Glomerular endothelial cell (primary cell): ENCODE measurements at places on chromosomes 2 and 18.

DNA sequence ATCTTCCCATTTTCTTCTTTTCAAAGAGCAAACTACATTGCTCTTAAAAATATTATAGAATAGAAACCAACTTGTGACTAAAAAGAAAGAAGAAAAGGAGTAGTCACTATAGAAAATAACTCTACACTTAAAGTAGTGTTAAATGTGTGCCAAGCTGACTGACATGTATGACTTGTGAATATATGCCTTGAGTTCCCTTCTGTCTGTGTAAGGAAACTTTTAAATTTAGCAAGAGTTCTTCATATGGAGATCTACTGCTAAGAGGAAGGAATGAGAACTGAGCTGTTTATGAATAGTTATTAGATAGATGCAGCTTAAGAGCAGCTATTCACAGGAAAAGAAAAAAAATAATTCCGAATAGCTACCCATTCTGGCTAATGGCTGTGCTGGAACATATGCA lies 1221.7 kb upstream of the ZEB2 start:
- no peak for DNase-seq

DNA sequence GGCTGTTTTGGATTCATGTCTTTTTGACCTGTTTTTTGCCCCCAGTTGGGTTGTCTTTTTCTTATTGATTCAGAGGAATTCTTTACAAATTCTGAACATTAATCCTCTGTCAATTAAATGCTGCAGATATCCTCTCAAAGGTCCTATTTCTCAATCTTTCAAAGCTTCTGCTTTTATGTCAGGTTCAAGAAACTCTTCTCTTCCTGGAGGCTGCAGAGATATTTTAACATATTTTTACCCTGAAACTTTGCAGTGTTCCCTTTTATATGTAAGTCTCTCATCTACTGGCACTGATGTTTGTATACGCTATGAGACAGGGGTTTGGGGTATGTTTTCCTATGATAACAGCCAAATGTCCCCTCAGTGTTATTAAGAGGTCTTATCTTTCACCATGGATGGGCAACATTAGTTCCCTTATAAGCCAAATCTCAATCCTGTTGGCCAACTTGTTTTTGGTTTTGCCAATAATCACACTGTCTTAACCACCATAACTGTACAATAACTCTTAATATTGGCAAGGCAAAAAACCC lies 159.3 kb downstream of the HDAC4 start:
- DNase-seq = no peak

DNA sequence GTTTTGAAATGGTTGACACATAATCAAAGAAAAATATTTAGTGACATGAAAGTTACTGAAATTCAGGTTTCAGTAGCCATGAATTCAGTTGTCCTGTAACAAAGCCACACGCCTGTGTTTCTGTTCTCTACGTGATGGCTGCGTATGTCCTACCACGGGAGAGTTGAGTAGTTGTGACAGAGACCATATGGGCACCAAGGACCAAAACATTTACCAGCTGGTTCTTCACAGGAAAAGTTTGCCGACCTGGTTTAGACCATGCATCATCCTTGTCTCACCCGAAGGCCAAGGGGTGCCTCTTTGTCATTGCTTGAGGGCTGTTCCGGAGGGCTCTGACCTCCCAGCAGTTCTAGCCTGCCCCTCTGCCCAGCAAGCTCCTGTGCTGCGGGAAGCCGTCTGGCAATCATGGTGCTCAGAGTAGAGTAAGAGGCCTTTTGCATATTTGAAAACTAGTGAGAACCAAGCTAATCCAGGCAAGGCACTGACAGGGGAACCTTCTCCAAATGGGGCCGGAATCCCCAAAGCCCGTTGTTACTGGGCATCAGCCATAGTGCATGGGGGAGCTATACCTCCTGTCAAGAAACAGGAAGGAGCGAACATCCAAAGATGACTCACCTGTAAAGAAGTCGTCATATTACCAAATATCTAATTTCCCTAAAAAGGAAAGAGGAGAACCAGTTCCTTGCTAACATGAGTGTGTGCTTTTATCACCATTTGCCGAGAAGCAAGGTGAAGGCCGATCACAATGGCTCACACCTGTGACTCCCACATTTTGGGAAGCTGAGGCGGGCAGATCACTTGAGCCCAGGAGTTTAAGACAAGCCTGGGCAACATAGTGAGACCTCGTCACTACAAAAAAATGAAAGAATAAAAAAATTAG lies 92.6 kb upstream of the RAB12 start:
- DNase-seq = no peak

GRCh38 chr2:32752205-32752604 lies 124.4 kb downstream of the TTC27 start:
- no peak for DNase-seq

GRCh38 chr2:134762508-134762907 lies 43.7 kb upstream of the TMEM163 start:
- no peak for DNase-seq

DNA sequence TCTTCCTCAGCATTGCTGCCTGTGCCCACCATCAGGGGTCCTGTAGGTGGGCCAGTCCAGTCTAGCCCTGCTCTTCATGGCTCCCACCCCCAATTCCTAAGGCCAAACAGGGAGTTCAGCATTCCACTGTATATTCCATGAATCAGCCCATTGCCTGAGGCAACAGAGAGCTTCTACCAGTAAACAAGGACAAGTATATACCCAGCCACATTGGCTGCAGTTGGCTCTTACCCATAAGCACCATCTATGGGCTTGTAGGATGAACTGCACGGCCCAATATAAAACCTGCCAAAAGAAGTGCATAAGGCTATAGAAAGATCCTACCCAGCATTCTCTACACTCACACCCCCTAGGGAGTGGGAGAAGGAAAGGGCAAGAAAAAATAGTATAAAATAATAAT lies 95.1 kb upstream of the SALL3 start:
- DNase-seq = no peak

- no peak for DNase-seq
Observed at GRCh38 chr2:206790311-206790935, 25.0 kb downstream of the FASTKD2 start.

- DNase-seq = no peak
Observed at GRCh38 chr2:240553956-240554480, 3.8 kb downstream of the ANKMY1 start.

- no peak for DNase-seq
Observed at GRCh38 chr2:63580651-63581297, 7.5 kb downstream of the WDPCP start.

DNA sequence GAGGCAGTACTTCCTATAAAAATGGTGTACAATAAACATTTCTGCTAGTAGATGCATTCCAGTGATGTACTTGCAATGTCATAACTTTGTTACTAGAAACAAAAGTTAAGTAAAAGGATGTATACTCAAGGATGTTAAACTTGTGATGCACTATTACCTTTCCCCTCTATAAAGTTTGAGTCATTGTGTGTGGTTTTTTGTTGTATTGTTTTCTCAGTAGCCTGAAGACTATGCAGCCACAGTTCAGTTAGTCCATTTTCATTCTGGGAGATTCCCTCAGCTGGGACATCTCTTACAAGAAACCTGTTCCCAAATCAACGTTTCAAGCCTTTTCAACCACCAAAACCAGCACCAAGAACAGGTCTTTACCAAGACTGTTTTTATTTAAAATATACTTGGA lies 5.6 kb downstream of the ATP5MC3 start:
- DNase-seq = no peak

DNA sequence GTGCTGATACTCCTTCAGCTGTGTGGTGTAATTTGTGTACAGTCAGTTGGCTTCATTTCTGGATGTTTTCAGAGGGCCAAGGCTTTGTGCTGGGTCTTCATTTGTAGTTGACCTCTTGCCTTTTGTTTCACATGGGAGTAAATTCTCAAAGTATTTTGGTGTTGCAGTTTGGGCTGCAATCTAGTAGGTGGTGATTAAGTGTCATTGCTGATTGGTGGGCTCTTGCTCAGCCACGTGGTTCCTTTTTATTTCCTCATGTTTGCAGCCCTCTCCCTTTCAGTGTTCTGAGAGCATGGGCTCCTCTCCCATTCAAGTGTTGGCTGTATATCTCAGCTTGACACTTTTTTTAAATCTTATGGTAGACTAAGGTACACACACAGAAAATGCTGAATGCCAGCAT lies 96.8 kb downstream of the SNTG2 start:
- no peak for DNase-seq

DNA sequence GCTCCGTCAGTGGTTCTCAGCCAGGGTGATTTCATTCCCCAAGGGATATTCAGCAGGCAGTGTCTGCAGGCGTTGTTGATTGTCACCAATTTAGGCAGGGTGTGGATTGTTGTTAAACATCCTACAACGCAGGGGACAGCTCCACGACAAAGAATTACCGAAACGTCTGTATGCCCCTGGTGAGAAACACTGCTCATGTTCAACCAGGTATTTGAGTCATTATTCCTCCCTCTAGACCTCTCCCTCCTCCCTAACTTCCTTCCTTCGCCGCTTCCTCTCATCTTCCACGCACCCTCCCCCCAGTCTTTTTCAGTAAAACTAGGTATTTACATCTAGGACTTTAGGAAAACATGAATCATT lies 50.8 kb downstream of the NCK2 start:
- no peak for DNase-seq

DNA sequence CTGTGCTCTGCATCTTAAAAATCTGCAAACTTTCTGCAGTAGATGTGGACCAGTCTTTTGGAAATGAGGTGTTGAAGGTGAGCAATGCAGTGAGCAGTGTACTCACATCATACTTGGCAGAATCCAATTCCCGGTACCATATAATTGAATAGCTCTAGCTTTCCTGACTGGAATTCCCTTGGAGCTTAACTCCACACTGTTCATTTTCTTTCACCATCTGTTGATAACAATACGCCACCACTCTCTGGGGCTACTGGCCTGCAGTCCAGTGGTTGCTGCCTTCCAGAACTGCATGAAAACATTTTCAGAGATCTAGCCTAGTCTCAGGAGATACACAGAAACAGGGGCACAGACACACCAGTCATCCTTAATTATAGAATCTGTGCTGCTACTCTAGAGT lies 820.0 kb upstream of the NXPH2 start:
- no peak for DNase-seq

DNA sequence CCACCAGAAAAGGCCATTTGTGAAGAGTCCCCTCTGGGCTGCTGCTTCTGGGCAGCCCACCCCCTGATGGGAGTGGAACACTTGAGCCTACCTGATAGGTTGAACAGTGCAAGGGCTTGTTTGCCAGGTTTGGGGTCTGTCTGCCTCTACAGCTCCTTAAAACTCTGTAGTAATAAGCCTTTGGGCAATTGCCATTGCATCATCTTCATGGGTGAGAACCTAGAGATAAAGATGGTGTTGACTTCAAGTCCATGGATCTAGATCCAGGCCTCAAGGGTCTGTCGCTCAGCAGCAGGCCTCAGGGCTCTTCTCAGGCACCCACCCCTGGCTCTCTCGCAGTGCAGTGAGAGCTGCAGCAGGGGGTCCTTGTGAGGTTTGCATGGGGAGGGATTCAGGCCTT lies 47.1 kb upstream of the MCFD2 start:
- no peak for DNase-seq

GRCh38 chr18:286515-287310 lies 18.9 kb upstream of the THOC1 start:
- DNase-seq = no peak

GRCh38 chr2:101830555-101830954 lies 133.0 kb downstream of the MAP4K4 start:
- no peak for DNase-seq

DNA sequence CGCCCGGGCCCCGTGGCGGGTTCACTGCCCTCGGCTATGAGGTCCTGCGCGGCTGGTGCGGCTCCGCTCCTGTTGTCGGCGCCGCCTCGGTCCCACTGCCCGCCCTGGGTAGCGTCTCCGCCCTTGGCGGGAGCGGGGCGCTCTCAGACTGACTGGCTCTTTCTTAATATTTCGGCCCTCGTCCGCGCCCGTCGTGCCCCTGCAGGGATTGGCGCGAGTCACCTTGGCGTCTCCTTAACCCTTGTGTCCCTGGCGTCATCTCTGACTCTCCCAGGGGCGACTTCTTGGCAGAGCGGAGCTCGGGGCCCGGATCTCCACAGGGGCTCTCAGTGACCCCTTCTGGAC lies 1.3 kb downstream of the PTMA start:
- no peak for DNase-seq

DNA sequence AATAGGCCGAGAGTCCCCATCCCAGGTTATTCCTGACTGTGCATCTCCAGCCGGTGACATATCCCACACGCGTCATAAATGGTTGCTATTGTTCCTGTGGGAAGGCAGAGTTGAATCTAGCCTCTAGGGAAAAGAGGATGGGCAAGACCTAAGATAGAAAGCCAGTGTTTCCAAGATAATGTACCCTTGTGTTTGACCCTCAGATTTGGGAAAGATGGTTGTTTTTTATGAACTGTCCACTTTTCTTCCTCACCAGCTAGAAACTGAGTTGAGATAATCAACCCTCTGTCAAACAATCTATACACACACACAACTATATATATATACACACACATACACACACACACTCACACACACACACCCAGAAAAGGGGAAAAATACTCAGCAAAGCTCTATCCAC lies 131.0 kb downstream of the PRKCE start:
- no peak for DNase-seq

GRCh38 chr2:121485039-121485438 lies 45.6 kb upstream of the RNU4ATAC start:
- no peak for DNase-seq

DNA sequence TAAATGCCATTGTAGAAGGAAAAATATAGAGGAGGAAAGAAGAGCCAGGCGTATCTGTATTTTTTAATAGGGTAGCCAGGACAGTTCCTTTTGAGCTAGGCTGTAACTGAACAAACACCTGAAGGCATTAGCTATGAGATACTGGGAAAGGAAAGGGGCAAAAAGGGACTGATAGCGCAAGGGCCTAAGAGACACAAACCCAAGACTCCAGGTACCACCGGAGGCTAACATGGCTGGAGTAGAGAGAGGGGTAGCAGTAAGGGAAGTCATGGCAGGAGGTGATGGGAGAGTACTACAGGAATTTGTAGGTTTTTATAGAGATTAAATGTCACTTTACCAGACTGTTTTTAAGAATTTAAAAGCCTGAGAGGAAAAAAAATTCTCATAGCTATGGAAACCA lies 20.7 kb downstream of the PNO1 start:
- DNase-seq = no peak

DNA sequence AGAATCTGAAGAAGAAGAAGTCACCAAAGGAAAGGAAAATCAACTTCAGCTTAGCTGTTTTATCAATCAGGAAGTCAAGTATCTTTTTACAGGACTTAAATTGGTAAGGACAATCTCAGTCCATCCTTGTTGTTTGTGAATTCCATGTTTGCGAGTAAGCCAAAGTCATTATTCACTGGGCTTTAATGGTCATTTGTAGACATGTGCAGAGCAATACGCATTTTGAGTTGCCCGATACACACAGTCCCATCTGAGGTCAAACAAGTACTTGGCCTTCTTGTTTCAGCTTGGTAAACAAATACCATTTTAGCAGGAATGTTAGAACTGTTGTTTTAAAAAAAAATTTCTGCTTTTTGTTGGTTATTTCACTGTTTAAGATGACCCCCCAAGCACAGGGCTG lies 40.9 kb downstream of the USP14 start:
- no peak for DNase-seq
